ENCODE measurements at places on chromosomes 1 and 21.

- DNase-seq: no peak
Observed at GRCh38 chr1:14853518-14853917, 255.0 kb downstream of the KAZN start.

DNA sequence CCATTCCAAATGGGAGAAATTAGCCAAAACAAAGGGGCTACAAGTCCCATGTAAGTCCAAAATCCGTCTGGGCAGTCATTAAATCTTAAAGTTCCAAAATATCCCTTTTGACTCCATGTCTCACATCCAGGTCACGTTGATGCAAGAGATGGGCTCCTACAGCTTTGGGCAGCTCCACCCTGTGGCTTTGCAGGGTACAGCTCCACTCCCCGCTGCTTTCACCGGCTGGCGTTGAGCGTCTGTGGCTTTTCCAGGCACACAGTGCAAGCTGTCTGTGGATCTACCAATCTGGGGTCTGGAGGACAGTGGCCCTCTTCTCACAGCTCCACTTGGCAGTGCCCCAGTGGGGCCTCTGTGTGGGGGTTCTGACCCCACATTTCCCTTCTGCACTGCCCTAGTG, 130.2 kb downstream of the TPR start:
- DNase-seq: no peak

DNA sequence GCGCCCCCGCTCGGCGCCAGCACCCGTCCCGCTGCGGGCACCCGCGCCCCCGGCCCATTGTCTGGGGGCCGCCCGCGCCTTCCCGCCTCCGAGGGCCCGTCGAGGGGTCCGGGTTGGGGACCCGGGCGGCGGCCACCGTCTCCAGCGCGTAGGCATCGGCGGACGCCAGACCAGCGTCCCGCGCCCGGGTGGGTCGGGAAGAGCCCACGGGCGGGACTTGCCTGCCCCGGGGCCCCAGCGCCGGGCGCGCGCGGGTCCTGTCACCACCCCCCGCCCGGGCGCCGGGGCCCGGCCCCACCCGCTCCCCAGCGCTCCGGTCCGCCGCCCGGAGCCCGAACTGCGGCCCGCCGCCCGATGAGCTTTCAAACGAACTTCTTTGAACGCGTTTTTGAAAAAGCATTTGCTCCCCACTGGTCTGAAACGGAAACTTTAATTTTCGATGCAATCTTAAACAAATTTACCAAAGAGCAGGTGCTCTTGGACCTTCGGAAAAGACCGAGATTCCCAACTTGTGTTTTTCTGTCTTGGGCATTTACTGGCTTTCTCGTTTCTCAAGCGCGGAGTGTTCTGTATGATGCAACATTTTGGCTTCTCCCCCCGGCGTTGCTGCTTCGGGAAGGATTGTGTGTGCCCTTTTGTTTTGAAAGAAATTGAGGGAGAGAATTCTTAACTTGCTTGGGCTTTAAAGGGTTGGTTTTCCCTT, 615 bp downstream of the CLIC4 start:
- peak; percentile 33 for DNase-seq

GRCh38 chr1:3799976-3800685, 3.8 kb upstream of the LRRC47 start:
- DNase-seq: no peak

GRCh38 chr21:41048623-41049022, 119.3 kb upstream of the BACE2 start:
- no peak for DNase-seq

DNA sequence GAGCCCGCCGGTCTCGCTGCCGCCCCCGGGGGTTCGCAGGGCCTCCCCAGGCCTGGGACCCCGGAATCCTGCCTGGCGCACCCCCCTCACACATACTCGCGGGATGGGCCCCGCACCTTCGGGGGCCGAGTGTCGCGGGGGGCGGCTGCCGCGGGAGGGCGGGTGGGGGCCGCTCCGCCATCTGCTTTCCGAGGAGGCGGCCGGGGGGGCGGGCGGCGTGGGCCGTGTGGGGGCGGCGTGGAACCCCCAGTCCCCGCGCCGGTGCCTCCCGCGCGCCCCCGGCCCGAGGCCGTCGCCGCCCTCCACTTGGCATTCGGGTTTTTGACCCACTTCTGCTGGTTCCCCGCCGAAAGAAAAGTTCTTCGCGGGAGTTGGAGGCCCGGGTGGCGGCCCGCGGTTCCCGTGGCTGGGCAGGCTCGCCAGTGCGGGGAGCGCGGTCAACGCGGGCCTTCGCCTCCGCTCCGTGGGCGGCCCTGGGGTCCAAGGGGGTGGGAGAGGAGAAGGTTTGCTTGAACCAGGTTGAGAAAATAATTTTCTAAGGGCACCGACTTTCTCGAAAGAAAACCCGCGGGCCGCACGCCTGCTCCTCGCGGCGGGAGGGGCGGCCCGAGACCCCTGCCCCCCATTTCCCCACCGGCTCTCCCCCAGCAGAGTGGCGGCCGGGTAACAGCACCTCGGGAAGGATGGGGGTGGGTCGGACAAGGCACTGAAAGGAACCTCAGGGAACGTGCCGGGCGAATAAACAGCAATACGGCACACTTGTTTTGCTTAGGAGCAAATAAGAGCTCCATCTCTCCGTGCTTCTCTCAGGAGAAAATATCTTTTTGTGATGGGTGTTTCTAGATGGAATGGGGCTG, 1.6 kb downstream of the PHF13 start:
- no peak for DNase-seq

- DNase-seq: no peak
Observed at GRCh38 chr1:161082996-161083747, 6.2 kb downstream of the NECTIN4 start.

DNA sequence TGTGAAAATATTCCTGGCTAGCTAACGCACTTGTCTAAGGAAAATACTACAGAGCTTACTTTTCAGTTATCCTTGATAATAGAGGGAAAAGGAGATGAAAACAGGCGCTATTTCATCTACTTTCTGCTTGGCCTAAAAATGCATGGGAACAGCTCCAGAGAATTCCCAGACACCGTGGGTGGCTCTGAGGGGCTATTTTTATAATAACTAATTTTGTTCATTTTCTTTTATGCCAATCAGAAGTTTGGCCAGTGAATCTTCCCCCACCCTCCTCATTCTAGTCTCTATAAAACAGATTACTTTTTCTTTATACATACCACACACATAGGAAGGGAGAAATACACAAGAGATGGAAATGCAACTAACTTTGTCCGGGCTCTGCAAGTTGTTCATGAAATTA, 322.9 kb downstream of the SETD4 start:
- no peak for DNase-seq

GRCh38 chr1:222530852-222531251, 17.1 kb downstream of the HHIPL2 start:
- DNase-seq: no peak

DNA sequence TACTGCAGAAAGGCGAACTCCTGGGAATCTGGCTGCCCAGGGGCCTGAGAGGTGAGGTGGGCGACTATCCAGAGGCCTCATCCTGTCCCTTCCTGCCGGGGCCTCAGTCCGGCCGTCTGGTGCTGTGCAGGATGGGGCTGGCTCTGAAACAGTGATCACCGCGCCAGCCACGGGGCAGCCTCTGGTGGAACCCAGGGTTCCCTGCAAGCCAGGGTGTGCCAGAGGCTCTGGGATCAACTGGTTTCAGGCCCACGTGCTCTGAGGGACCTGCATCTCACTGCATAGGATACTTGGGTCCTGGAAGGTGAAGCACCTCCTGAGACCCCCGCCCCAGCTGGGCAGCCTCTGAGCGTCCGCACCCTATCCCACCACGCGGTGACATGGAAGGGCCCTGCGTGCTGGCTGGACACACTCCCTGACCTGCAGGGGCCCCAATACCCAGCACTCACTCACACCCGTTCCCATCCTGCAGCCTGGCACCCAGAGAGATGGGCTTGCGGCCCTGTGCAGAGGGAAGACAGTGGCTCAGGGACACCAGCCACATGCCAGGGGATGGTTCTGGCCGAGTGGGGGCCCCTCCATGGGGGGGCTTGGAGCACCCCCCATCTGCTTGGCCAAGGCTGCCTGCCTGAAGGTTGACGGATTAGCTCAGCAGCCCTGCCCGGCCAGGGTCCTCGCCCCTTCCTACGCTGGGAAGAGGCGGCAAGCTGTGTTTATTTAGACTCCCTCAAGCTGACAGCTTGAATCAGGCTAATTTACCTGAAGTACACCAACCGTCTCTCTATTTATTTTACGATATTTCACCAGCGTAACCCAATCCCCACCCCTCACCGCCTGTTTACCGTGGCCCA, 64.3 kb upstream of the TTC34 start:
- no peak for DNase-seq

GRCh38 chr1:2148691-2149090, 45.9 kb downstream of the FAAP20 start:
- DNase-seq: peak; percentile 84

DNA sequence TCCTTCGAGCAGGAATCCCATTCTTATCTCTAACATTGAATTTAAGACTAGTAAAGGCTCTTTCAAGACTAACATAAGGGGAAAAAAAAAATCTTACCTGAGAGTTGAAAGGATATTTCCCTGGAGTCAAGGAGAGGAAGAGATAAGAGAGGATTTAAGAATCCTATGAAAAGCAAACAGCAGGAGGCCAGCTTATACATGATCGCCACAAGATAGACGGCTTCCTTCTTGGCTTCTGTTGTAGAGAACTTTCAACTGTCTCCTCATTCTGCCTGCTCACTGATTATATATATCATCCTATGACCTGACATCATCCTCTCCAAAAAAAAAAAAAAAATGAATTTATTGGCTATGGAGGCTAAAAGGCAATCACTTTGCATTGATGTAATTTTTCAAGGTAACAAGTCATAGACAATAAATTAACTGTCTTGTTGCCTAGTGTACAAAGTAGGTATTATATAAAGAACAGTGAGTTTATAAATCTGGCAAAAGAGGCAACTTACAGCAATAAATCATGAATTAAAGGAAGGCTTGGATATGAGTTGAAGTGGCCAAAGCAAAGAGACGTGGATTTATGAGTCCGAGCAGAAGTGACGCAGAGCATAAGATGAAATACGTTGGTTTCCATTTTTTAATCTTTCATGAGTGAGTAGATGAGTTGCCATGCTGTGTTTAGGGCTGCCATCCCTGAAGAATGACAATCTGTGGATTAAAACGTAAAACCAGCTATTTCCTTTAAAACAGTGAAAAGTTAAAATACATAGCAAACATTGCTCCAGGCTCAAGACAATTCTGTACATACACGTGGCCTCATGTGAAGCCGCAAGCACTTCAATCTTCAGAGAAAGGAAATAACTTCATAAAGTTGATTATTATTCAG, at the start of gene UTS2:
TSS of gene UTS2 (minus strand) at position 262 of the 880 bp plus-strand sequence. CDS start at position 200, 62 bp downstream.
- DNase-seq: no peak

GRCh38 chr1:2554621-2555387, 1.4 kb upstream of the TNFRSF14 start:
- DNase-seq: peak; percentile 59

DNA sequence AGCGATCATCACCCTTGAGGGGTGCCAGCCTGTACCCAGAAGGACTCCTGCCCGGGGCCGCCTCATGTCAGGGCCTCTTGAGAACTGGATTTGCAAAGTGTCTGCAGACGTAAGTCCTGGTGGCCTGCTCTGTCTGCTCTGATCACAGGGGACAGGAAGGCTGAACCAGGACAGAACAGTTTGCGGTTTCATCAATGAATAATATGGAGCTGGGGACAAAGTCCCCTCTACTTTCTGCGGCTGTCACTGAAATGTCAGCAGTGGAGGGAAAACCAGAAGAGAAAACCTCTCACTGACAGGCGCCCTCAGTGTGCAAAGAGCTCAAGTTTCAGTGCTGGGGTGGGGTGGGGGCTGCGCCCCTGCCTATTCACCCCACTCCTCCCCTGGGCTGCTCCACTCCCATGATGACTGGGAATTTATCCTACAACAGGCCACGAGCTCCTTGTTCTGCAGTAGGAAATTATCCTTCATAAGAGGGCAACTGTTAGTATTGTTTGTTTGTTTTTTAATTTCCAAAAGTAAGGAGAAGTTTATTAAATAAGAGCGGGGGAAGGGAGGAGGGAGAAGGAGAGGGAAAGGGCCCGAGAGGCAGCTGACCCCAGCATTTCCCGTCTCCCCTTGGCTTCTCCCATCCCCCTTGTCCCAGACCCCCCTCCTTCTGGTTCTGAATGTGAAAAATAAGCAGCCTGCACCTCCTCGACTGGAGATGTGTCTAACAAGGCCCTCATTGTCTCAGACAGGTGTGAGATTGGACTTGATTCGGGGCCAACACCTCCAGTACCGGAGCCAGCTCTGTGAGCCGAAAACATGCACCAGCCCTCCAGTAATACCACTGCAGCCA, 149.2 kb downstream of the CLIC6 start:
- no peak for DNase-seq

DNA sequence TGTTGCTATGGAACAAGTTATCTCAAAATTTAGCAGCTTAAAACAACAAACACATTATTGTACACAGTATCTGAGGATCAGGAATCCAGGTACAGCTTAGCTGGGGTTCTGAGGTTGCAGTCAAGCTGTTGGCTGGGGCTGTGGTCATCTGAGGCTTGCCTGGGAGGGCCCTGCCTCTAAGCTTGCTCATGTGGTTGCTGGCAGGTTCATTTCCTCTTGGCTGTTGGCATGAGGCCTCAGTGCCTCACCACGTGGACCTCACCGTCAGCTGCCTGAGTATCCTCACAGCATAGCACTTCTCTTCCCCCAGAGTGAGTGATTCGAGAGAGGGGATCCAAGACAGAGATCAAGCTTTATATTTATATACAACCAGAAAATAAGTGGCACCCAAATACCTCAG, 18.6 kb downstream of the NTPCR start:
- no peak for DNase-seq

All from activated CD4-positive, alpha-beta memory T cell treated with anti-CD3 and anti-CD28 coated beads, Interleukin-2, amount 10 ng/mL, durations not matched to agents 7 days and 5 days (primary cell).